ENCODE measurements at places on chromosomes 6 and 20.
A peak's percentile ranks its signal among the peaks of the same experiment; 100 is the strongest.

DNA sequence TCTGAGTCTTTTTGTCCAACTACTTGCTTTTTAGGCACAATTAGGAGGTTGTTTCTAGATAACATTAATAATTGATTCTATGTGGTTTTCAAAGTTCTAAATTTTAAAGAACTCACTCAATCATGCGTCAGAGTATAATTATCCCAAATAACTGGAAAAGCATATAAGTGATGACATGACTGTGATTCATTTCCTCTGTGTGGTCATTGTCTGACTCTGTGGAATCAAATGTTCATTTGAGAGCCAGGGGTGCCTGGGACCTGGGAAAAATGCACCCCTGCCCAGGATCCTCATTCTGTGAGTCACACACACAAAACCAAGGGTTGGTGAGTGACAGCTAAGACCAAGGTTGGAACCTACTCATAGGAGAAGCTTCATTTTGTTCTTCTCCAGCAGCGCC, 127.1 kb upstream of the MLIP start:
- no peaks in the 10 kb centered on the region for H3K36me3 ChIP-seq
- no peaks in the 10 kb centered on the region for H3K4me1 ChIP-seq
- no peak overlapping the region for H3K4me3 ChIP-seq
- no peak overlapping the region for H3K27ac ChIP-seq

DNA sequence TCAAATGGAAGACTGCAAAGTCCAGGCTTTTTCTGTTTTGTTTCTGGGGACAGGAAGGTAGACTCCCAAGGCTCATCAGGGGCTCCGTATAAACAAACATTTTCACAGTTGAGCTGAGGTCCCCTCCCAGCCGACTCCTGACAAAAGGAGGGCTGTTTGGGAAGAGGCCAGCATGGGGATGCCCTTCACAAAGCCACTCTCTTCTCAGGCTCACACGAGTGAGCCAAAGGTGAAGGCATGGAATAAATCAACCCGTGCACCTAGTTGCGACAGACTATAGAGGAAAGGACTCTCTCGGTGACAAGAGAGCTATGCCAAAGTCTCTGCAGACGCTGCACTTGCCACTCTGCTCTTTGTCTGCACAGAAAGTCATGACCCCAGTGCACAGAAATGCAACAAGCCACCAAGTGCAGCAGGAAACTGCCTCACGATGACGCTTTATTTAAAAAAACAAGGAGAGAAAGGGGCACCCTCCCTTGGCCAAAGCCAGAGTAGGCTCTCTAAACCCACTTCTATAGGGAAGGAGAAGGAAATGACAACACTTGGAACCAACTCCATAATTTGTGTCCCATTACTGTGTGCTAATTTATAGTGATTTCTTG, 21.0 kb downstream of the JAG1 start:
- peaks cover 14% of the 10 kb centered on the region for H3K27me3 ChIP-seq
- no peak overlapping the region for H3K27ac ChIP-seq
- H3K36me3 ChIP-seq: no peaks in the 10 kb centered on the region
- H3K4me3 ChIP-seq: no peak overlapping the region
- no peaks in the 10 kb centered on the region for H3K4me1 ChIP-seq

- no peak overlapping the region for H3K4me3 ChIP-seq
- H3K27me3 ChIP-seq: no peaks in the 10 kb centered on the region
- H3K36me3 ChIP-seq: no peaks in the 10 kb centered on the region
- H3K4me1 ChIP-seq: no peaks in the 10 kb centered on the region
Measured at GRCh38 chr6:19712012-19712688, 125.0 kb upstream of the ID4 start.

- peak overlapping the region; percentile 72 for H3K27ac ChIP-seq
- peaks cover 90% of the 10 kb centered on the region for H3K4me1 ChIP-seq
- H3K36me3 ChIP-seq: peaks cover 4% of the 10 kb centered on the region
- H3K27me3 ChIP-seq: no peaks in the 10 kb centered on the region
Measured at GRCh38 chr6:167127785-167128531, 5.1 kb downstream of the CCR6 start.

DNA sequence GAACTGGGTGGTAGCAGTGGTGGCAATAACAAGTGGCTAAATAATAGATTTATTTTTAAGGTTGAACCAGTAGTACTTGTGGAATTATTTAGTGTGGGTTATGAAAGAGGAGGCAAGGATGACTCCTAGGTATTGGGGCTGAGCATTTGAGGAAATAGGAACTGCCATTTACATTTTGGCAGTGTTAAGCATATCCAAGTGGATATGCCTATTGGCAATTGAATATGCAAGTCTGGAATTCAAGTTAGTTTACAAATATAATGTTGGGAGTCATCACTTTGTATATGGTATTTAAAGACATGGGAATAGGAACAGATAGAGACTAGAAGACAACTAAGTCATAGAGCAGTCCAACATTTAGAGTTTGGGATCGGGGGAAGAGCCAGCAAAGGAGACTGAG, 25.9 kb downstream of the PEX3 start:
- H3K4me3 ChIP-seq: no peak overlapping the region
- H3K27ac ChIP-seq: no peak overlapping the region
- DNase-seq: no peak
- no peaks in the 10 kb centered on the region for H3K27me3 ChIP-seq
- peaks cover 33% of the 10 kb centered on the region for H3K36me3 ChIP-seq

DNA sequence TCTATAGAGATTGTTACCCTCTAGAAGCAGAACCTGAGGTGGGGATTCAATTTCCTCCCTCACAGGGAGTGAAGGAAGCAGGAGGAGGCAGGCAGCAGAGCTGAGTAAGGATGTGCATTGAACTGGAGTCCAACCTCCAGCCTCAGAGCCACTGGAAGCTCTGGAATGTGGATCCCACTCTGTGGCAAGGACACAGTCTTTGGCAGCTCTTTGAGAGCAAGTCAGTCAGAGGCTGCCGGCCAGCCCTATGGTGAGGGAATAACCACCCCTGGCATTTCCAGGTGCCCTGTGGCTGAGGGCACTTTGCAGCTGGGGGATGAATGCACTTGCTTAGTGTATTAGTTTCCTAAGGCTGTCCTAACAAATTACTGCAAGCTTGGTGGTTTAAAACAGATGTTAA, 37.2 kb downstream of the EBF4 start:
- peaks cover 68% of the 10 kb centered on the region for H3K27me3 ChIP-seq
- no peak for DNase-seq
- no peak overlapping the region for H3K4me3 ChIP-seq
- H3K36me3 ChIP-seq: peaks cover 4% of the 10 kb centered on the region

DNA sequence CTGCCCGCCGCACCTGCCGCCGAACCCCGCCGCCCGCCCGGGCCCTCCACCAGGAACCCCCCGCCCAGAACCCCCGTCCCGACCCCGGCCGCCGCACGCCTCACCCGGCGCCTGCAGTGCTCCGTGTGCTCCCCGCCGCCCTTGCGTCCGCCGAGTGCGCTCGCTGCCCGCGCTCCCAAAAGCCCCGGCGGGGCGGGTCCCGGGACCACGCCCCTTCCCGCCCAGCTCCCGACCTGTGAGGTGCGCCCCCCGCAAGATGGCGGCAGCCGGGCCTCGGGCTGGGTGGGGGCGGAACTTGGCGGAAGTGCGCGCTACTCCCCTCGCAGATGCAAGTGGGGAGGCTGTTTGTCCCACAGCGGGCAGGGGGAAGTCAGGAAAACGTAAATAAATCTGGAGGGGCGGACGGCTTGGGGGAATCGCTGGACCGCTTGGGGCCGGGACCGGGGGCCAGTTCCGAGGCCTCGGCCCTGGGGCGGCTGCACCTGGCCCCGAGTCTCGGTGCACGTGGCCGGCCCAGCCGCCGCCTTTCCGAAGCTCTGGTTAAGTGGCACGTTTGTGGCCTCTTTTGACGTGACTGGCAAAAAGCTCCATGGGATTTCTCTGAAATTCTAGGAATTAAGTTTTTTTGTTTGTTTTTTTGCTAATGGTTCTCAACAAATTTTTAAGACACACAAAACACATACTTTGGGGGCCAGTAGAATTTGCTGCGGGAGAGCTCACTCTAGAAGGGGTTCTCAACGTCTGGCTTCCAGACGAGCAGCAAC, at the start of gene EZR:
Gene EZR, minus strand, starts transcription at position 156 of the 764 bp plus-strand sequence. CDS start 1,275 bp downstream, outside the sequence.
- peaks cover 60% of the 10 kb centered on the region for H3K4me1 ChIP-seq
- peaks cover 37% of the 10 kb centered on the region for H3K36me3 ChIP-seq
- peak within 1 kb of the TSS; percentile 97 for H3K4me3 ChIP-seq
- H3K27ac ChIP-seq: peak within 1 kb of the TSS; percentile 98
- peak; percentile 81 for DNase-seq

DNA sequence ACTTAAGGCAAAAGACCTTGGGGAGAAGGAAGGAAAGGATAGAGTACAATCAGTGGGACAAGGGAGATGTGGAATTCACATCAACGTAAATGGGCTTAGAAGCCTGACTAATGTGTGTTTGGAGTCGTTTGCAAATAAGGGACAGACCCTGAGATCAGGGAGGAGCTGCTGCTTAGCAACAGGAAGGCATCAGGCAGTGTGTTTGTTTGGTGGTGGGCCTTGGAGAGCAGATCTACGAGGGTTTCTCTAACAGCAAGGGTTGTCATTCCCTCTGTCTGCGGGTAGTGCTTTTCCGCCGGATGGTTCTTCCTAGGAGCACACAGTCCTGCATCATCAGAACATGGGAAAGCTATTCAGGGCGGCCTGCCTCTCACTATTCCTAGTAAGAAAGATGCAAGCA, 40.4 kb downstream of the C6orf118 start:
- no peak overlapping the region for H3K4me3 ChIP-seq
- H3K36me3 ChIP-seq: no peaks in the 10 kb centered on the region
- no peak overlapping the region for H3K27ac ChIP-seq

- H3K4me1 ChIP-seq: no peaks in the 10 kb centered on the region
- no peak for DNase-seq
- H3K36me3 ChIP-seq: no peaks in the 10 kb centered on the region
- H3K4me3 ChIP-seq: no peak overlapping the region
Measured at GRCh38 chr20:14493408-14493807, 156.0 kb upstream of the FLRT3 start.

DNA sequence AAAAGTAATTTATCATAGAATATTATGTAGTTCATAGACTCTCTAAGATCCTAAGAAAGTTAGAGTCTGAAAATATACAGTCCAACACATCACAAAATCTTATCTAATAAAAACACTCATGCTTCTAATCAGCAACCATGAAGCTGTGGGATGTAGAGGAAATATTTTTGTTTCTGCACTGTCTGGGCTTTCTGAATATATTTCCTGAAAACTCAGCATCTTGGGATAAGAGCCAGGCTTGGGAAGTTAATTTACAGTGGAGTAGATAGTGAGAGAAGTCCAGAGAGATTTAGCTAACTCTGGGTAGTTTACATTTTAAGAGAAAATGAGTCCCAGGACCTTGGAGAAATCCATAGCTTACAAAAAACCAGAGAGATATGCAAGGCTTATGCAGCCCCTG, 150.4 kb upstream of the BMP5 start:
- no peaks in the 10 kb centered on the region for H3K27me3 ChIP-seq
- no peaks in the 10 kb centered on the region for H3K36me3 ChIP-seq
- no peaks in the 10 kb centered on the region for H3K4me1 ChIP-seq
- no peak for DNase-seq
- no peak overlapping the region for H3K4me3 ChIP-seq
- no peak overlapping the region for H3K27ac ChIP-seq

GRCh38 chr20:48635791-48636267, 192.0 kb downstream of the PREX1 start:
- DNase-seq: peak; percentile 44
- H3K4me3 ChIP-seq: no peak overlapping the region
- no peaks in the 10 kb centered on the region for H3K27me3 ChIP-seq
- peaks cover 39% of the 10 kb centered on the region for H3K36me3 ChIP-seq
- peaks cover 7% of the 10 kb centered on the region for H3K4me1 ChIP-seq

DNA sequence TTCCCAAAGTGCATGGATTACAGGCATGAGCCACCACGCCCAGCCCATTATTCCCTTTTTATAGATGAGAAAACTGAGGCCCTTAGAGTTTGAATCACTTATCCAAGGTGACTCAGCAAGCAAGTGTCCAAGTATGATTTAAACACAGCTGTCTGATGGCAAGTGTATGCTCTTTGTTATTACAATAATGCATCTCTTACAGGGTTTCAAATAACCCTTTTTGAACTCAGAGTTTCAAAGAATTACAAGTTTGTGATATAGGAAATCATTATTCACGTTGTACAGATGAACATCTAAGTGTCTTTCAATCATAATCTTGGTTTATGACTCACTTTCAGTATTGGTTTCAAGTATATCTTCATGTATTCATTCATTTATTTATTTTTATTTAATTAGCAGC, 63.0 kb downstream of the CD83 start:
- no peak overlapping the region for H3K4me3 ChIP-seq
- peaks cover 2% of the 10 kb centered on the region for H3K4me1 ChIP-seq
- peaks cover 72% of the 10 kb centered on the region for H3K36me3 ChIP-seq
- H3K27ac ChIP-seq: no peak overlapping the region
- H3K27me3 ChIP-seq: no peaks in the 10 kb centered on the region
- DNase-seq: no peak

DNA sequence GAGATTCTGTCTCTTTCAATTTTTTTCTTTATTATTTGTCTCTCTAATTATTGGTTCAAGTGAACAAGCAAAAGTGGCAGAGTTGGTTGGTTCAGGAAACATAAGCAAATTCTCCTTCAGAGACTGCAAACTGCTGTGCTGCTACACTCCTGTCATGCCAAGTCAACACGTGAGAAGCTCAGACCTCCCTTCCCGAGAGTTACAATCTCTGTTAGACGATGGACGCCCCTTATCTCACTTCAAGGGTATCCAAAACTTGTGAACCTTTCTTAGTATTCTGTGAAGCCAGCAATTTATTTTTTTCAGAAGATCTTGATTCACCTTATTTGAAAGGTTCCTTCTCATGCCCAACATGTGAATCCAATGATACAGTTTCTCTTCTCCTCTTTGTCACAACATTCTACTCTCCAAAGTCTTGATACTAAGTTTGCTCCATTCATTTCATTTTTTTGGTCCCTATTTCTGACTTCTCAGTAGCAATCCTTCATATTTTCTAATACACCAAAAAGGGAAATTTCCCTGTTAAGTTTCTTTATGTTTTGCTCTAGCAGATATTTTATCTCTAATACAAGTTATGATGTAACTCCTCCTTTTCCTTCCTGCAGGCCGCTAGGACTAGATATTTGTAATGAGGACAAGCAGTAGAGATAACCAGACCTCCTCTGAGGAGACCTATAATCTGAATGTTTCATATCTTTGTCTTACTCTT, 448.8 kb upstream of the CITED2 start:
- no peaks in the 10 kb centered on the region for H3K4me1 ChIP-seq
- H3K36me3 ChIP-seq: no peaks in the 10 kb centered on the region
- H3K27me3 ChIP-seq: peaks cover 6% of the 10 kb centered on the region
- H3K4me3 ChIP-seq: no peak overlapping the region

DNA sequence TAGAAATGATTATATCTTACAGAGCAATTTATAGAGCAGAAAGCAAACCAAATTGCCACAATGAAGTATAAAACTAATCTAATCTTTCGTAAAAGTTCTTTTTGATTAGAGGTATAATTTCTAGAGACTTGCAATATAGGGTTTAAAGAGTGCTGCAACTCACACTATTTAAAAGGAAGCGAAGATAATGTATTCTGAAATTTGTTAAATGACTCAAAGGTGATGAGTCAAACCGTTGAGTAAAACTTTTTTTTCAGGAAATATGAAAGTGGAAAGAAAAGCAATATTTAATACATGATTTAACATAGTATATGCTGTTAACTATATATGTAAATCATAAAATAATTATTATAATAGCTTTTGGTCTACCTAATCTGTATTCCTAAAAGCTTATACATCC, 133.6 kb downstream of the SYNE1 start:
- no peak overlapping the region for H3K27ac ChIP-seq
- H3K27me3 ChIP-seq: no peaks in the 10 kb centered on the region
- no peaks in the 10 kb centered on the region for H3K4me1 ChIP-seq
- H3K4me3 ChIP-seq: no peak overlapping the region
- DNase-seq: no peak

- peaks cover 24% of the 10 kb centered on the region for H3K36me3 ChIP-seq
- H3K4me1 ChIP-seq: no peaks in the 10 kb centered on the region
- no peak for DNase-seq
- no peak overlapping the region for H3K27ac ChIP-seq
Measured at GRCh38 chr20:34916774-34917354, 38.7 kb downstream of the GSS start.

- DNase-seq: no peak
- H3K27ac ChIP-seq: no peak overlapping the region
- no peak overlapping the region for H3K4me3 ChIP-seq
- no peaks in the 10 kb centered on the region for H3K27me3 ChIP-seq
- H3K36me3 ChIP-seq: no peaks in the 10 kb centered on the region
Measured at GRCh38 chr20:39800548-39800947, 838.4 kb downstream of the DHX35 start.

Measured in stimulated activated naive B cell treated with anti-CD40 and anti-IgM and Interleukin-4, amounts not matched to agents 10 μg/mL and 1 μg/mL and 100 μg/mL, for 72 hours (primary cell).